ENCODE measurements at places on chromosomes 7 and 10. TPM values are rescaled to one million over a fixed set of nuclear protein-coding genes. Genes with fewer than 3 reads are reported as not detected.

- no peak for DNase-seq
These were observed 45.5 kb downstream of the VOPP1 start for GRCh38 chr7:55526770-55527169.

DNA sequence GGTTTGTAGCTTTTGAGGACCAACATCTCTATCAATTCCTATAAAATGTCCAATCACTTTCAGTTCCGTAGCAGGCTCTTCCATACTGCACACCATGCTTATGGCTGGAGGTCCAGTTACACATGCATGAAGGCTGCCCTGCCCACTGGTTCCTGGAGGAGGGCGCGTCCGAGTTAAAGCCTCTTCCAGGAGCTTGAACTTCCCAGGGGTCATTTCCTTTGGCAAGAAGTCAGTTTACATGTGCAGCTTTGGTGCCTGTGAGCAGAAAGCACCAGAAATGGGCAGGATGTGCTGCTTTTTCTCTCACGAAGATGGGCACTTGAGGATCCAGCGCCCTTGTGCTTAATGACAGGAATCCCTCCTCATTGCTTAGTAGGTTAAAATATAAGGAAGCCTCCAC, 17.6 kb upstream of the PHYH start:
- DNase-seq = no peak

GRCh38 chr7:138575897-138576428, 115.9 kb downstream of the TRIM24 start:
- DNase-seq = no peak

DNA sequence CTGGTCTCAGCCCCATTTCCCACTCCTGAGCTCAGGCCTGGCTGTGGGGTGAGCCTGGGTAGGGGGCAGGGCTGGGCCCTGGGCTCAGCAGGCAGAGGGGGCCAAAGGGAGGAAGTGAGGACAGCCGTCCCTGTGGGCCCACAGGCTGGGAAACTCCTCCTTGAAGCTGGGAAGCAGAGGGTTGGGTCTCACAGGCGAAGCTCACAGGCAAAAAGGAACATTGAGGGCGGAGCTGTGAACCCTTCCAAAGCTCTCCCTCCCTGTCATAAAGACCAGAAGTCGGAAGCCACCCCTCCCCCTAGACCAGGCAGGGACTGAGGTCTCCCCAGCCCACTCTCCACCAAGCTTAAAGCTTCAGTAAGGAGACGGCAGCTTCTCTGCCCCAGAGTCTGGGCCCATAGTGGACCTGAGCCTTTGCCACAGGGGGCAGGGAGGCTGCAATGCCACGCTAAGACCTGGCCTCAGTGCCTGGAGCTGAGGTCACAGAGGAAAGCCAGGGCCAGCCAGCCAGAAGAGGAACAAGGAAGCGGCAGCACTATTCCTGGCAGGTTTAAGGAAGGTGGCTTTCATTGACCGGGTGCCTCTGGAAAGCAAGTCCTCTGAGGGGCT, 1.0 kb upstream of the KCP start:
- DNase-seq = no peak

DNA sequence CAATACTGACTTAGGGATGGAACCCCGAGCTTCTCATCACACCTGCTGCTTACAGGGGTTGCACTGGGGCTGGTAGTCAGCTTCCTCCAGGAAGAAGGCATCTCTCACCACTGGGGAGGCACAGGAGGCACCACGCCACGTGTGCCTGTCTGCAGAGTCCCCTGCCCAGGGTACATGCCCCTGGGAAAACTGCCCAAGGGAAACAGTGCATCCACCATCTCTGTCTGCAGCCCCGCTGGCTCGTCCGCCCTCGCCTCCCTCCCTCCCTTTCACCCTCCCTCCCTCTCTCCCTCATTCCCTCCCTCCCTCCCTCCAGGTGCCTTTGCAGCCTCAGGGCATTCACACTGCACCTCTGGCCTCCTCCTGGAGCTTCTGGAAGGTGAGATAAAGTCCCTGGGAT, 101.1 kb downstream of the PTPRE start:
- DNase-seq = no peak

GDF2 gene
- not detected for total RNA-seq

AKR1C4 gene
- not detected for total RNA-seq

TMEM26 gene
- not detected for total RNA-seq
